ENCODE measurements at places on chromosomes 13 and 19.

GRCh38 chr13:61277586-61278276 lies 137.9 kb downstream of the PCDH20 start:
- no peak for DNase-seq

GRCh38 chr13:112978561-112979405 lies 9.8 kb downstream of the MCF2L start:
- no peak for DNase-seq

DNA sequence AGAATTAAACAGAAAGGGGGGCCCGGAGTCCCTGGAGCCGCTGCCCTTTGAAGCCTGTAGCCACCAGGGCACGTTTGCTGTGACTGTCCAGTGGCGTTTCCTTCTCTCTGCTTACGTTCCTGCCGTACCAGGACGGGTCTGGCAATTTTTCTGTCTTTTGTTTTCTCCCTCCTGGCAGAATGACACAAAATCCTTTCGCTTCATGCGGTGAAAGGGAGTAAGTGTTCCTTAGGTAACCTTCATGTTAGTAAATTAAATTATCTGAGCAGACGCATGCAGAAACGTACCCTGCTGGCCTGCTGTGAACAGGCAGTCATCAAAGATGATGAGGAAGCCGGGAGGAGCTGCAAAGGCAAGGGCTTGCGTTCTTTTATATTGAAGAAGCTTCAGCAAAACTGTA lies 299.3 kb upstream of the ARGLU1 start:
- DNase-seq = no peak

DNA sequence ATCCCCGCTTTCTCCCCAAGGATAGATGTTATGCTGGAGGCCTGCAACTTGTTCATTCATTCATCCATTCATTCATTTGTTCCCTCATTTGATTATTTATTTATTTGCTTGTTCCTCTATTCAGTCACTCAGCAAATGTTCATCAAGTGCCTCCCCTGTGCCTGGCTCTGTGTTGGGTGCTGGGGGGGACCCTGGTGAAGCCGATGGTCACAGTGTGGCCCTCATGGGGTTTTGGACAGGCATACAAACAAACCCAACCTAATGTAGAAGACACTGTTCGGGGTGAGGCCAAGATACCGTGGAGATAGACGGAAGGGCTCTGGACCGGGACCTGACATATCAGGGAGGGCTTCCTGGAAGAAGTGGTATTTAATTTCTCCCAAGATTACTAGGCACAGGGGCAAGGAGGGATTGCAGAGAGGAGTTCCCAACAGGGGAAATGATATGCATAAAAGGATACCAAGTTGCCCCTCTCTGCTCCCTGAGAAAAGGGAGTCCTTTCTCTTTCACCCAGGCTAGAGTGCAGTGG lies 58.1 kb downstream of the ZNF536 start:
- DNase-seq = no peak

GRCh38 chr19:55599468-55599841 lies at the start of gene FIZ1:
Gene FIZ1 (minus strand): TSS chr19:55599517. CDS start chr19:55597865, 1,652 bp downstream.
- peak; percentile 95 for DNase-seq

- DNase-seq = peak; percentile 68
Observed at GRCh38 chr13:48818495-48819356, 157.0 kb upstream of the FNDC3A start.

DNA sequence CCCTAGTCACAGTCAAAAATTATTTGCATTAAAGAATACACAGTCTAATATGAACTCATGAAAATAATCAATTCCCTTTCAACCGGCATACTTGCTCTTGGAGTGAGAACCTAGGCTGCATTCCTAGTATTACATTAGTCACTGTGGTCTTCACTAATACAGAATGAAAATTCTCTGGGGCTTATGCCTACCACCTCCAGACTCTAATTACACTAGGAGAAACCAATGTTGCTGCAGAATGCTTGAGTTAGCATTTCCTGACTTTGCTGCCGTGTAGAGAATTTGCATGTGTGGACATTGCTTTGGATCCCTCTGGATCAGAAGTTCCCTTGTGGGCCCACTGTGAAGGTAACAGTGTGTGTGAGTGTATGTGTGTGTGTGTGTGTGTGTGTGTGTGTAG lies 87.8 kb downstream of the CCNA1 start:
- DNase-seq = no peak

- no peak for DNase-seq
Observed at GRCh38 chr19:39127812-39128515, 2.4 kb downstream of the PAK4 start.

- DNase-seq = no peak
Observed at GRCh38 chr13:63090524-63090923, 1674.9 kb upstream of the PCDH20 start.

GRCh38 chr19:29320086-29320485 lies 107.1 kb upstream of the UQCRFS1 start:
- no peak for DNase-seq

DNA sequence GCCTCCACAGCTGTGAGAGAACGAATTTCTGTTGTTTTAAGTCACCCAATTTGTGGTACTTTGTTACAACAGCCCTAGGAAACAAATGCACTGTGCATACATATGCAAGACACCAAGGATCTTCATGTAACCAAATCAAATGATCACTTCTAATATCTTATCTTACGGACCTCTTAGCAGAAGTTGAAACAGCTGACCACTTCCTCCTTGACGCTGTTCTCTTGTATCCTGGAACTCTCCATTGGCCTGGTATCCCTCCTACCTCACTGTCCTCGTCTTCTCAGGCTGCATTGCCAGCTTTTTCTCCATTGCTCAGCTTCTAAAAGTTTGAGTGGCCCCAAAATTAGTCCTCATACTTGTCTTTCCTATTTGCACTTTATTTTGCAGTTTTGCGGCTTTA lies 200.4 kb downstream of the DLEU7 start:
- DNase-seq = no peak

DNA sequence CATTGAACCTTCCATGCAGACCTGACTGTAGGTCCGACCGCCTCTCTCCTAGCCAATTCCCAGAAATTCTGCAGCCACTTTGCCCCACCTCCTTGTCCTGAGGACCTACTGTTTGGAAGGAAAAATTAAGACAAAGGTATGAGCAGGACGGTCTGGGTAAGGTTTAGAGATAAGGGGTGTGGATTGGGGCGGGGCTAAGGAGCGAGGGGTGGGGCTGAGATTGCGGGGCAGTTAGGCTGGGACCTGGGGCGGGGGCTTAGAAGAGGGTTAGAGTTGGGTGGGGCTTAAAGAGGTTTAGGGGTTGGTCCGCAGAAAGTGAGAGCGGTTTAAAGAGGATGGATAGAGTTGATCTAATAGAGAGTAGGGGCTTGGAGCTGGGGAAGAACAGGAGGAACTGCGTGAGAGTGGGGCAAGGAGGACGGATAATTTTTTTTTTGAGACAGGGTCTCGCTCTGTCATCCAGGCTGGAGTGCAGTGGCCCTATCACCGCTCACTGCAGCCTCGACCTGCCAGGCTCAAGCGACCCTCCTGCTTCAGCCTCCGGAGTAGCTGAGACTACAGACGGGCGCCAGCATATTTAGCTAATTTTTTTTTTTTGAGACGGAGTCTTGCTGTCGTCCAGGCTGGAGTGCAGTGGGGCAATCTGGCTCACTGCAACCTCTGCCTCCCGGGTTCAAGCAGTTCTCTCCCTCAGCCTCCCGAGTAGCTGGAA lies 1.7 kb upstream of the ZNF865 start:
- no peak for DNase-seq

DNA sequence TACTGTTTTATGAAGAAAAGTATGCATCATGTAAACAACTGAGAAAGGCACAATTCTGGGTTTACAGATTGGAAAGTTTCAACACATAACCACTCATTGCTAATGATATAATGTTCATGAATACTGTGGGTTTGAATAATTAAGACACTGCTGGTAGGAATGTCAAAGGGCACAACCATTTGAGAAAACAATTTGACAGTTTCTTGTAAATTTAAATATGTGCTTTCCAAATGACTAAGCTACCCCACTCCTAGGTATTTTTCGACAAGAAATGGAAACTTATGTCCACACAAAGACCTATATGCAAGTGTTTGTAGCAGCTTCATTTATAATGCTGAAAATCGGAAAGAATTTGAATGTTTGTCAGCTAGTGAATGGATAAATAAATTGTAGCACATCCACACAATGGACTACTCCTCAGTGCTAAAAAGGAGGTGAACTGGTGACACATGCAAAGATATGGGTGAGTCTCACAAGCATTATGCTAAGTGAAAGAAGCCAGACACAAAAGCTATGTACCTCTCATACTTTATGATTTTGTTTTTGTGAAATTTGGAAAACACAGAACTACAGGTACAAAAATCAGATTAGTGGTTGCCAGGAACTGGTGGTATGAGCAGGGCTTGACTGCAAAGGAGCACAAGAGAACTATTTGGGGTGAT lies 44.8 kb upstream of the FLT1 start:
- no peak for DNase-seq

DNA sequence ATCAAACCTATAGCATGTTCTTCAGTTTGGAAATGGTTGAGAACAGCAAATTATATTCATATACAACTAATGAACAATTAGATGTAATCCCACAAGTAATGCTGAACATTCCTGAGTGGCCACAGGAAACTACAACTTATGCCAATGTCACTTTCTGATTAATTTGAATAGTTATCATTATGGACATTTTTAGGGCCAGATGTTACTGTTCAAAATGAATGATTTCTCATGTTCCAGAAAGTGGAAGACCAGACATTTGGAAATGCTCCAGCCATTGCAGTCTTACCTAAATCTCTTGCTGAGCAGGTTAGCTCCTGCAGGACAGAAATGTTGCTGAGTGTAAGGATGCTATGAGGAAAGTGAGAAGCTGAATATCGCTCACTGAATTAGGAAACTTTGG lies 819.8 kb downstream of the PCDH9 start:
- no peak for DNase-seq

DNA sequence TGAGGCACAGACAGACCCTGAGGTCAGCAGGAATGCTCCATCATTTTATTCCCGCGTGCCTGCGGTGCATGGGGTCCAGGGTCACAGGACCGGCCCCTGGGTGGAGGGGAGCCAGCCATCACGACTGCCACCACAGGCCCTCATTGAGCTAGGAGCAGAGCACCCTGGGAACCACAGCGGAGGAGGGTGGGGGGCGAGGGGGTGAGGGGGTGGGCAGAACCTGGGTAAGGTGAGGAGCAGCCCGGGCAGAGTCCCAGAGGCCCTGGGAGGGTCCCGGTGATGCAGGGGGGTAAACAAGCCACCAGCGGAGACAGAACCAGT lies 1.2 kb upstream of the MADCAM1 start:
- DNase-seq = no peak

DNA sequence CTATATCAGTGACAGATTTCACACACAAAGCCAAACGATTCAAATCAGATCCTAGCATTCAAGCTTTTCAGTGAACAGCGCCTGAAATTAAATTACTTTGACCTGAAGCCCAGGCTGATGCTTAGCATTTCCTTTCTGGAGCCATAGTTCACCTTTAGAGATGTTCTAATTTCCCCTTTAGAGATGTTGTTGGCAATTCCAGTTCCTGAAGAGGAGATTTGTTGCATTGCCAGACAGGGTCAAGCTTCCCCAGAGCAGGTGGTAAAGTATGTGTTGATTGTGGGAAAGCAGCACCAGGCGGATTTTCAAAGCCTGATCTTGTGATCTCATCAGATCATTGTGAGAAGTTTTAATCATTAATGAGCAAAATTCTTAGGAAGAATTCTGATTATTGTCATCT lies 609.8 kb upstream of the KLF12 start:
- no peak for DNase-seq

GRCh38 chr13:112521073-112521685 lies 66.8 kb downstream of the TUBGCP3 start:
- no peak for DNase-seq

GRCh38 chr13:46951516-46951915 lies 54.7 kb upstream of the HTR2A start:
- DNase-seq = no peak

- peak; percentile 81 for DNase-seq
Observed at GRCh38 chr19:48558018-48558684, 6.2 kb downstream of the SULT2B1 start.

DNA sequence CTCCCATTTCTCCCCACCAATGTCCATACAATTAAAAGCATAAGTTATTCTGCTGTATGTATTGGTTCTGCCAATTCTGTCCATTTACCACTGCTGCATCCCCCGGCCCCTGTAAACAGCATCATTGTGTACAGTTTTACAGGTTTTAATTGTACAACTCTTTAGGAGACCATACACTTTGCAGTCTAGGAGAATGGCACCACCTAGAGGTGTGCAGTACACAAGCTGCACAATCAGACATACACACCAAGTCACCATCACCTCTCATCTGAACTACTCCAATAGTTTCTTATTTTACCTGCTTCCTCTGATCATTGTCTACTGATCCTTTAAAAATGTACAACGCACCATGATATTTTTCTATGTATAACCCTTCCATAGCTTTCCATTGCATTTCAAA lies 855.9 kb upstream of the KLHL1 start:
- DNase-seq = no peak

DNA sequence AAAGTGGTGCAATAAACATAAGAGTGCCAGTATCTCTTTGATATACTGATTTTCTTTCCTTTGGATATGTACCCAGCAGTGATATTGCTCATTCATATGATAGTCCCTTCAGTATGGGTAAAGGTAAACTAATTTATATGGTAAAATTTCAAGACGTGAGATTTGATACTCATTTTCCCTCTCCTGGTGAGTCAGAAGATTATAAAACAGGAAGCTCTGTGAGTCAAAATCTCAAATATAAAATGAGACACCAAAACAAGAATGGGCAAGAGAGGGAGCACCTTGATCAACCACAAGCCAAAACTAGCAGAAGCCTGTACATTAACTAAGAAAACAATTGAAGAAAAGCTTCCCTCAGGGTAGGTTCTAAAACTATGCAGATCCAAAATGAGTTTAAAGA lies 216.3 kb downstream of the SLITRK6 start:
- no peak for DNase-seq
